NCI-H345 (cell line): ENCODE measurements at places on chromosomes 6 and 20.

GRCh38 chr6:131652472-131652871, 15.4 kb downstream of the ENPP3 start:
- peak; percentile 1 for DNase-seq

DNA sequence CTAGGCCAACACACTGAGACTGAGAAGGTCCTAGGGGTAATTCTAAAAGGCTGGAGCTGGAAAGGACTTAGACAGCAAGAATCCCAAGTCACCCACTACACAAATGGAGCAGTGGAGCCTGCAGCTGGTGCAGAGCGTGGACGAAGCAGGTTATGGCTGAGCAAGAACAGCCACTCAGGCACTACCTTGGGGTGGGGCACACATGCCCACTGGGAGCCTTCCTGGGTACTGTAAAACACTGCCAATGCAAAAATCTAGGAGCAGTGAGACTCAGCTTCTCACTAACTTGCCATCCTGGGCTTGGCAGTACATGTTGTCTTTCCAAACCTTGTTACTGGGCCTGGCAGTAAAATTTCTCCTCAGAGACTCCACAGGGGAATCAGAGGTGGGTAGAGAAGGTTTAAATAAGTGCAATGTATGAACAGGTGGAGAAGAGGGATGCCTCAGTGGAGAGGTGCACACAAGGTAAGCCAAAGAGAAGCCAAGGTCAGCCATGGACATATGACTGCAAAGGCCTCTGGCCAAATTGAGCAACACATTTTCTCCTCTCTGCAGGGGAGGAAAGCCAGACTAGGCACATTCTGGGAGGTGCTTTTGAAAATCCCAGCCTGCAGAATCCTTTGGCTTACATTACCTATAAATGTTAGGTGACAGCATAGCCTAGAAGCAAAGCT, 105.6 kb downstream of the TNFRSF21 start:
- no peak for DNase-seq

DNA sequence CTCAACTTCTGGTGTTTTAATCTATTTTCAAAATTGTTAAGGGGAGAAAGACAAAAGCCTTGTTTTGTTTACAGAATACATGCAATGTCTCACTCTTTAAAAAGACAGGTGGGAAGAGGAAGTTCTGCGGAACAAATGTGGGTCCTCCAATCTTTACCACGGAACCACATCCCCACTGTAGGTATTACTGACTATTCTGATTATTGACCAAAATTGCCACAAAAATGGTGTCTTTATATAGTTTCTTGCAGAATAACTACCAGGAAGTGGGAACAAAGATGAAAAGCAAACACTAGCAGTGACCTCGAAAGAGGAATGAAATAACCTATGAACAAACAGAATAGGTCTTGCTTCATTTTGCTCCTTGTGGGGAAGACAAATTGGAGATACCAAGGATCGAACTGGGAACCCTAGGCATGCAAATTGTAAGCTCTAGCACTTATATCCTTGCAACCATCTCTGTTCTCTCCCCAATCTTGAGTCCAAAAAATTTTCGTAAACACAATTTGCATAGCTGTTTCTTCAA, 106.7 kb downstream of the GPX5 start:
- no peak for DNase-seq

DNA sequence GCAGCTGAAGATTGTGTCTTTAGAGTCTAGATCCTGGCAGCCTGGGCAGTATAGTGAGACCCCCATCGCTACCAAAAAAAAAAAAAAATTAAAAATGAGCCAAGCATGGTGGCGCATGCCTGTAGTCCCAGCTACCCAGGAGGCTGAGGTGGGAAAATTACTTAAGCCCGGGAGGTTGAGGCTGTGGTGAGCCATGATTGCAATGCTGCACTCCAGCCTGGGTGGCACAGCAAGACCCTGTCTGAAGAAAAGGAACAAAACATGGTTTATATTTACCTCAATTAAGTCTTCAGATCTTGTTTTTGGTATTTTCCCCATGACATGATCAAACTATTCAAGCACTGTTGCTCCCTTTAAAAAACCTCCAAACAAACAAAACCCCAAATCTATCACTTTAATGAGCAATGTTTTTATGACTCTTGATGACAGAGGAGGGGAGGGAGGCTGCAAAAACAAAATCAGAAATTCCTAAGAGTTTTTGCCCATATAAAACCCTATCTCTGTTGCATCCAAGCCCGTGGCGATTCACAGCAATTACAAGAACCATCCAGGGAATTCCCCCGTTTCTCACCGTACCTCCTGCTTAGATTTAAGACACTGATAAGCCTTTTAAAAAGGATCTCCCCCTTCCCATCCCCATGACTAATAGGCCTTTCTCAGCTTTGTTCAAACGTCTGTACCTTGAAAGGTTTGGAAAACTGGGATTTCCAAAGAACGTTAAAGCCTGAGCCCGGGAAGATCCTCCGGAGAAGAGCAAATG, 259.9 kb downstream of the BMP7 start:
- no peak for DNase-seq

- DNase-seq: no peak
Measured at GRCh38 chr6:17432356-17432755, 39.0 kb downstream of the CAP2 start.

DNA sequence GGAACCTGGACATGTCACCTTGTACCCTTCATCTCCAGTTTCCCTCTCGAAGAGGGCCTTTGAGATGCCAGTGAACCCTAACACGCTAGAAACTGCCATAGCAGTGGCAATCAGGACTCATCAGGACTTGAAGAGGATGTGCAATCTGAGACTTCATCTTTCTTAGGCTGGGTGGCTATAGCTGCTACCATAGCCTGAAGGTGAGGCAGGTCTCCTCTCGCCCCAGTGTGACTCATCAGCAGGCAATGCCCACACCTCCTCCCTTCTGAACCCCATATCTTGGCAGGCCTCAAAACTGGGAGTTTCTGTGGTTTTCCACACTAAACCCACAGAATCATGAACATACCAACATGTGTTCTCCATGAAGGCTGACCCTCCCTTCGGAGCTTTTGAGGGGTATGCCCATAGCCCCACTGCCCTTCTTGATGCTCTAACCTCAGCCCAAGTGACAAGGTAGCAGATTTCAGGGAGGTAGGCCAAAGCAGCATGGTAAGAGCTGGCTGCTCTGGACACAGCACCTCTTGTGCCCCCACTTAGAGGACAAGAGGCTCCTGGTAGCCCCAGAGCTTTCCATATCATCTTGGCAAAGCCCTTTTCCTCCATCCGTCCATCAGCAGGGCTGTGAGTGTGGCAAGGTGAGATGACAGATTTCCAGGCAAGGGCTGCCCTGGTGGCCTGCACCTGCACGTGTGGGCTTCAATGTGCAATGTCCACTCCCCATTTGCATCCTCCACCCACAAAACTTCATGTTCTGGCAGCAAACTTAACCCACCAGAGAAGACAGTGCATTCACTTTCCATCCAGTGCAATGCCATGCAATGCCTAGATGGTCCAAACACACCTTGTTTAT, 2.6 kb downstream of the BLCAP start:
- DNase-seq: no peak

DNA sequence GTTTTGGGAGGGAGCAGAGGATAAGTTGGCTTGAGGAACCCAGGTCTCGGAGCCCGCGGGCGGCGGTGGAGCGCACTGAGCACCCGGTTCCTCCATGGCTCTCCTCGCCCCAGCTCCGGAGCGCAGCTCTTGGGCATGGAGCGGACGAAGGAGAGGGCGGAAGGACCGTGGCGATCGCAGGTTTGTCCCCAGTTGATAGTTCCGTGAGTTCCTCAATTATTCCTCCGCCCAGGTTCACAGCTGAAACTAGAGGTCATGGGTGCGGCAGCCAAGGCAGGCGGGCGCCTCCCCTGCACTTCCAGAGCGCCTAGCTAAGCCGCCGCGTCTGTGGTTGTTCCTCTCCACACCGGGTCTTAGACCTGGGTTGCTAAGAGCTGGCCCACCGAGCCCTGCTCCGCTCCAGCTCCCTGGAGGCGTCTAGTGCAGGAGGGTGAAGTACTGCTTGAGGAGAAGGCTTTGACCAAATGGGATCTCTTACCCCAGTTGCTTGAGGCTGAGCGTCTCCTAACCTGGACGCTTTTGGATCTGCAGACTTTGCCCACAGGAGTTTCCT, at the start of gene HTR1B:
Gene HTR1B (minus strand): TSS at position 184 of the 553 bp plus-strand sequence. CDS start 88 bp downstream, at position 96.
- DNase-seq: no peak

DNA sequence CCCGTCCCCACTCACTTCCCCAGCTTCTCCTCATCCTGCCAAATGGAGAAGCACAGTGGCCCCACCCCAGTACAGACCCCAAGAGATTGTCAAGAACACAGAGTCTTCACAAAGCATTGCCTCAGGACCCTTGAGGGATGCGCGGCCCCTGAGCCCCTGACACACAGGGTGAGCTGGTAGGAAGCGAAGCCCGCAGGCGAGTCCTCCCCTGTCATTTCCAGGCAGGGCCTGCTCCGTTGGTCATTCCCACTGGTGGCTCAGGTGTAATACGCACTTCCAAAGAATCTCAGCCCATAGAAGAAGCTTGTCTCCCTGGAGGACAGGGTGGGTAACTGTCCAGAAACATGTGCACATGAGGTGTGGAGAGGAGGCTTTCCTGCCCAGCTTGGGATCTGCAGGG, 404.2 kb downstream of the THBS2 start:
- no peak for DNase-seq

DNA sequence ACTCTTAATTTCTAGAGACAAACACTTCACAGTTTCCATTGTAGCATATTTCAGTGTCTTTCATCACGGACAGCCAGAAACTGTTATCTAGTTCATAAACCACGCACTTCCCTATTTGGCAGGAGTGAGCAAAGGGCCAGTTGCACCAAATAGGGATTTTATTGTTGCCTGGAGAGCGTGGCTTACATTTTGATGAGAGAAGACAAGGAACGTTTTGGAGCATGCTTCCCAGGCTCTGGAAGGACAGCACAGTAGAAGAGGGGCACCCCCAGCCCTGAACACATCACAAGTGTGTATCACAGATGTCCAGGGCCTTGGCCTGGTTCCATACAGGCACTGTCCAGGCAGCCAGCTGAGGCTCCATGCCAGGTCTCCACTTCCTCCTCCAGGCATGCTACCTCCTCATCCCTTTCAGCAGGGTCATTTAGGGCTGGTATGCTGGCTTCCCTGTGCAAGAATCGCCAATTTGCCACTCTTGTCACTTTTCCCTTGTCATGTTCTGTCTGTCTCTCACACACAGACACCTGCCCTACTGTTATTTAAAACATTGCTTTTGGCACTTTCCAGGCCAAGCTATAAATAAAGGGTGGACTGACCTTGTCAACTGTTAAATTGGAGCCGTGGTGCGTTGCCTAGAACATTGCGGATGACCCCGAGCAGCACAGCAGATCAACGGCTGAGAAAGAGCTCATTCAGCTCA, 235.0 kb upstream of the GMDS start:
- DNase-seq: no peak

- no peak for DNase-seq
Measured at GRCh38 chr6:14876778-14877613, 368.9 kb upstream of the JARID2 start.

GRCh38 chr20:58593880-58594638, 57.0 kb upstream of the STX16 start:
- no peak for DNase-seq

DNA sequence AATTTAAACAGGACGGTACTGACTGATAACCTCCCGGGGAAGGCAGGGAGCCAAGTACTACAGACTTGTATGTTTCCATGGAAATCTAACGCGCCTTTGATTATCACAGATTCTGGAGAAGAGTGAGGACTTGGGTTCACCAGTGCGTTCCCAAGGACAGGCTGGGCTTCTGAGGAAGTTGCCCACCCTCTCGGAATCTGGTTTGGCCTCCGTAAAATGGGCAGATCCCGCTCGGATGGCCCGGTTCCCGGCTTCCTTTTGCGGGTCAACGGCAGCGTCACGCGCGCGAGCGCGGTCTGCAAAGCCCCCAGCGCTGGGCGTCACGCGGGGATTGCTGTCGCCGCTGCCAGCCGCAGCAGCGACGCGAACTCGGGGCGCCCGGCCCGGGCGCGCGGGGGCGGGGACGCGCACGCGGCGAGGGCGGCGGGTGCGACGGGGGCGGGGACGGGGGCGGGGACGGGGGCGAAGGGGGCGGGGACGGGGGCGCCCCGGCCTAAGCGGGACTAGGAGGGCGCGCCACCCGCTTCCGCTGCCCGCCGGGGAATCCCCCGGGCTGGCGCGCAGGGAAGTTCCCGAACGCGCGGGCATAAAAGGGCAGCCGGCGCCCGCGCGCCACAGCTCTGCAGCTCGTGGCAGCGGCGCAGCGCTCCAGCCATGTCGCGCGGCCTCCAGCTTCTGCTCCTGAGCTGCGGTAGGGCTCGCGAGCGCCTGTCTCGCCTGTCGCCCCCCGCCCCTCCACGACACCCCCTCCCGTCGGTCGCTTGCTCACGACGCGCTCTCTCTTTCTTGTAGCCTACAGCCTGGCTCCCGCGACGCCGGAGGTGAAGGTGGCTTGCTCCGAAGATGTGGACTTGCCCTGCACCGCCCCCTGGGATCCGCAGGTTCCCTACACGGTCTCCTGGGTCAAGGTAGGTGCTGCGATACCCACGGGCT, at the start of gene CD83:
Gene CD83 (plus strand): TSS at position 615 of the 933 bp plus-strand sequence. CDS start 40 bp downstream, at position 655.
- DNase-seq: peak; percentile 25

- DNase-seq: no peak
Measured at GRCh38 chr6:119535332-119535731, 185.8 kb upstream of the MAN1A1 start.

GRCh38 chr20:3195590-3196237, 8.8 kb downstream of the DDRGK1 start:
- no peak for DNase-seq

GRCh38 chr6:165086814-165087213, 222.6 kb downstream of the C6orf118 start:
- no peak for DNase-seq

DNA sequence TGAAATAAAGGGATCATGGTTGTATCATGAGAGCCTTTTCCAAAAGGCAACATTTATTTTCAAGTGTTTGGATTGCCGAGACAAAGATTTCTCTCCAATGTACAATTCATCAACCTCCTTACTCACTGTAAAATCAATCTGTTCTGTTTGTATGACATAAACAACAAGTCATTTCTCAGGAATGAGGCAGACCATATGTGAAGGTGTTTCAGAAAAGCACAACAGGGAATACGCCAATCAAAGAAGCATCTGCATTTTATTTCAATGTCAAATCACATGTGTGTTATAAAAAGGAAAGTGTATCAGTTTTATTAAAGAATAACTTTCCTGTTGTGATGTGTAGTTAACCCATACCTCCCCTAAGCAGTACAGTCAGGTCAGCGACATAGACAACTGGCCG, 653.7 kb downstream of the TFAP2A start:
- DNase-seq: no peak

DNA sequence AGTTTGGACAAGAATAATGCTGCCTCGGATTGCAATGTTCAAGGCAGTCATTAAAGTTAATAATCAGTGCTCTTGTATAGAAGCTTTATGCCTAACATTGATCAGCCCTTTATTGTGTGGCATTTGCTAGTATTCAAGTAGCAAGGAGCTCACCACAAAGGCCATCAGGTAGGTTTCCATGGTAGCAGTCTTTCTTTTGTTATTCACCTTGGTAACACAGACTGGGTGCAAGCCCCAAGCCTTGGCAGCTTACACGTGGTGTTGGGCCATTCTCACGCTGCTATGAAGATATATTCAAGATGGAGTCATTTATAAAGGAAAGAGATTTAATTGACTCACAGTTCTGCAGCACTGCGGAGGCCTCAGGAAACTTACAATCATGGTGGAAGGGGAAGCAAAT, 149.3 kb downstream of the ADAT2 start:
- DNase-seq: no peak

- DNase-seq: no peak
Measured at GRCh38 chr6:6749702-6750491, 161.4 kb downstream of the LY86 start.
